ENCODE measurements at places on chromosomes 3 and 15. TPM values are rescaled to one million over a fixed set of nuclear protein-coding genes. Genes with fewer than 3 reads are reported as not detected.
A peak's percentile ranks its signal among the peaks of the same experiment; 100 is the strongest.

DNA sequence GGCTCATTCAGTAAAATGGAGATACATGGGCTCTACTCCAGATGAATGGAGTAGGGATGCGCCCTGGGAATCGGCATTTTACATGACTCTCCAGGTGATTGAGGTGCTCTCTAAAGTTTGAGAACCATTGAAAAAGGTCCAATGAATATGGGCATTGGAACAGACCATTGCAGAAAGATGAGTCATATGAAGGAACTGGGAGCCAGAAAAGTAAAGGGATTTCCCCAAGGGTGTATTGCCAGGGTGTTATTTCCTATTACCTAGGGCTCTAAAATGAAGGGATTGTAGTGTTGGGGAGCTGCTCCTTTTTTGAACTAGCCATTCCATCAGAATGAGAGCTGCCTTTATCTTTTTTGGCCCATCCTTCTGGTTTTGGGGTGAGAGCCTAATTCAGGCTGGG, 21.7 kb downstream of the CLDN11 start:
- H3K27me3 ChIP-seq: no peaks in the 10 kb centered on the region
- H3K4me3 ChIP-seq: no peak overlapping the region
- no peak for DNase-seq
- no peaks in the 10 kb centered on the region for H3K36me3 ChIP-seq

- no peaks in the 10 kb centered on the region for H3K36me3 ChIP-seq
- no peak overlapping the region for H3K27ac ChIP-seq
- H3K4me1 ChIP-seq: no peaks in the 10 kb centered on the region
- H3K27me3 ChIP-seq: no peaks in the 10 kb centered on the region
- DNase-seq: no peak
These were observed 215.7 kb upstream of the TMC3 start for GRCh38 chr15:81589671-81590070.

DNA sequence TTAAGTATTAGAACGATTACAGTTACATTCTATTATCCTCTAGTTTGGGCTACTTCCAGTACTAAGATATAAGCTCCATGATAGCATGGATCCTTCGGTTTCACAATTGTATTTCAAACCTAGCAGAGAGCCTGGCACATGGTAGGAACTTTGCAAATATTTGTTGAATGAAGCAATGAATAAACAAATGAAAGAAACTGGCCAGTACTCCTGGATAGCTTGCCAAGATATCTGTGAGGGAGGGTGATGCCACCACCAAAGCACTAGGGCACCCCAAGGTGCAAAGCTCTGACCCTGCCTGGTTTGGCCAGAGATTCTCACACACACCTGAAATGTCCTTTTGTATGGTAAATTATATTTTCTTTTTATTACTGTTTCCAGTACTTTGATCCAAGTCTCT, 44.3 kb upstream of the PLAAT1 start:
- H3K4me1 ChIP-seq: no peaks in the 10 kb centered on the region
- H3K36me3 ChIP-seq: no peaks in the 10 kb centered on the region
- H3K27me3 ChIP-seq: no peaks in the 10 kb centered on the region
- H3K4me3 ChIP-seq: no peak overlapping the region

GRCh38 chr3:172836390-172836997, 86.0 kb downstream of the ECT2 start:
- H3K36me3 ChIP-seq: no peaks in the 10 kb centered on the region
- H3K4me3 ChIP-seq: no peak overlapping the region
- no peak for DNase-seq

Gene PDE8A
- total RNA-seq: 19.4 TPM

DNA sequence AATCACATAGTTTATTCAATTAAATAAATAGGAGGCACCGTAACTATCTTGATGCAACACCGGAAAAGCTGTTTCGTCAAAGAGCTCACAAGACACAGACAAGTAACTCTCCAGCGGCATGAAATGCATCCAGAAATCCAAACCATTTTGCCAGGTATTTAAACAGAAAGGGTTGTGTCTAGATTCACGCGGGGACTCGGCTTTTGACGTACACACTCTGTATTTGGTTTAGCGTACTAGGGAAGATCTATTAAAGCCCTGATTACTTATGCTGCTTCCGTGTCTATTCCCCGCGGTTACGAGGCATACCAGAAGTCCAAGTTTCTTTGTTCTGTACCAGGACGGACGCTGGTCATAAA, 718 bp downstream of the BNIP2 start:
- H3K27me3 ChIP-seq: no peaks in the 10 kb centered on the region
- peaks cover 2% of the 10 kb centered on the region for H3K36me3 ChIP-seq
- DNase-seq: no peak
- H3K4me3 ChIP-seq: peak overlapping the region; percentile 98
- H3K4me1 ChIP-seq: peaks cover 52% of the 10 kb centered on the region

Gene A4GNT
- total RNA-seq: not detected

- H3K4me1 ChIP-seq: no peaks in the 10 kb centered on the region
- H3K27ac ChIP-seq: no peak overlapping the region
- no peaks in the 10 kb centered on the region for H3K36me3 ChIP-seq
- no peak overlapping the region for H3K4me3 ChIP-seq
- H3K27me3 ChIP-seq: no peaks in the 10 kb centered on the region
These were observed 286.0 kb upstream of the ZPLD1 start for GRCh38 chr3:102148598-102149337.

Gene SH3GL3
- 1.2 TPM for total RNA-seq

Gene LRRC49
- 3.6 TPM for total RNA-seq

Gene CDCP1
- total RNA-seq: 85.6 TPM

DNA sequence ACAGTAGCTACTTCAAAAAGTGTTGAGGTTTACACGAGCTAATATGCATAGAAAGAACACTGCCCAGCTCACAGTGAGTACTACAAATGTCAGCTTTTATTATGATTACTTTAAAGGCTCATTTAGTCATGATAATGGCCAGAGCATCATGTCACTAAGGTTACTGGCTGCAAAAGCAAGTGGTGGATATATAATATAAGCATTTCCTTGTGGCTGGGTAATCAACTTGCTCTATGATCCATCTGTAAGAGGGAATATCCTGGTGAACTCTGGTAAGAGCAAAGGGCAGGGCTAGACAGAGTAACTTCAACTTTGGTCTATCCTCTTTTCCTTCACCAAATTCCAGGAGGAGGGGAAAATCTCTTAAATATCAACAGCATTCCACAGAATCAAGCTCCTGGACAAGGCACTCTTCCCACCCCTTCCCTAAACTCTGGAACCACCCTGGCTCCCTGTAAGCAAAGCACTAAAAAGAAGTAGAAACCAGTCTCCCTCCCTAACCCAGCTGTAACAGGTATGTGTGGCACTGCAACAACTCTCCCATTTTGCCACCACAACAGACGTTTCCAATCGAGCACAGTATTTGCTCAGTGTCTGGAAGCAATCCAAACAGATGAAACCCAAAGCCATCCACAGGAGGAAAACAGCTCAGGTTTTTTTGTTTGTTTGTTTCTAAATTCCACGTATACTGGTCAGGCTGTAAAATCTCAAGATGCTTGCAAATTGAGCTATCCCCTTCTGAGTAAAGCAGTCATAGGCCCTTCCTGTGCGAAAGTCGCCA, 13.4 kb downstream of the B4GALT4 start:
- H3K4me3 ChIP-seq: no peak overlapping the region
- no peaks in the 10 kb centered on the region for H3K27me3 ChIP-seq
- no peak for DNase-seq
- H3K27ac ChIP-seq: no peak overlapping the region
- no peaks in the 10 kb centered on the region for H3K4me1 ChIP-seq

- H3K27me3 ChIP-seq: no peaks in the 10 kb centered on the region
- no peaks in the 10 kb centered on the region for H3K4me1 ChIP-seq
- DNase-seq: no peak
- H3K36me3 ChIP-seq: no peaks in the 10 kb centered on the region
- H3K4me3 ChIP-seq: no peak overlapping the region
- H3K27ac ChIP-seq: no peak overlapping the region
These were observed 403.5 kb downstream of the DIPK2A start for GRCh38 chr3:144375088-144375487.

DNA sequence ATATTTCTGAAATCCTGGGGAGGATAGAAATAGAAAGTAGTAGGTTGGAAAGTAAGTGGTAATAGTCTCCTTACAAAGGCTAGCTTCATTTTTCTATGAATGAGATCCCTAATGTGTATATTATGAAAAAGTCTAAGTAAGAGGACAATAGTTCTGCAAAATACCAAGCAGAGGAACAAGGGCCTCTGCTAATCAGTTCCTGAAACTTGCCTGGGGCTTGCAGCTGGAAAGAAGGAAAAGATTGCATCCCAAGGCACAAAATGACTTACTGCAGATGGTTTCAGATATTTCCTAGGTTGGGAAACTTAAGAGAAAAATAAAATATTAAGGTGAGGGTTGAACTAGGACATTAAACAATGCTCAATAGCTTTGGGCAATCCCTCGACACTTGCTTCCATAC, 293.6 kb downstream of the GAP43 start:
- no peak overlapping the region for H3K27ac ChIP-seq
- H3K36me3 ChIP-seq: no peaks in the 10 kb centered on the region
- H3K4me3 ChIP-seq: no peak overlapping the region
- no peaks in the 10 kb centered on the region for H3K4me1 ChIP-seq
- no peak for DNase-seq
- no peaks in the 10 kb centered on the region for H3K27me3 ChIP-seq

DNA sequence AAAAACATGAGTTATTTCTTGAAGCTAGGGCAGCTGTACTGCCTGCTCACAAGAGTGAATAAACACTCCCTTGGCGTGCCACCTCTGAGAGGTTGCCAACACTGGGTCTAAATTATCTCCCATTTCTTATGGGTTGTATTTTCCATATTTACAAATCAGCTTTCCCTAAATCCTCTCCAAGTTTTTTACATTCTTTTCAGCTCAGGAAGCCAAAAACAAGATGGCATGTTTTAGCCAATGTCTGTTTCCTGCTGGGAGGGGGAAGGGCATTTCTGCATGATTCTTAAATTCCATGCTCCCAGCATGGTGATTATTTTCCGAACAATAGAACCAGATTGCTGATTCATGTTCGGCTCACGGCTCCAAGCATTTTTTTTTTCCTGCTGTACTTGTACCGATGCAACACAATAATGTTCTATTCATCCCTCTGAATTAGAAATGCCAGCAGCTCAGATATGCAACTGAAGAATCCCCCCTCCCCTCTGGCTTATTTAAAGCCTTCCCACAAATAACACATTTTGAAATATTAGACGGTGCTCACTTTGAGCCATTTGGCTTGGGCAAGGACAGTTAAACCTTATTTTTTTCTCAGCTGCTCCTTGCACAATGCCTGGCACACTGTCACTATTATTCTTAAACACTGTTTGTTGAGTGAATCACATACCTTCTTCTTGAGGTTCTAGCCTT, 252.5 kb downstream of the THRB start:
- no peaks in the 10 kb centered on the region for H3K27me3 ChIP-seq
- DNase-seq: no peak
- H3K27ac ChIP-seq: peak overlapping the region; percentile 57
- no peaks in the 10 kb centered on the region for H3K36me3 ChIP-seq
- no peak overlapping the region for H3K4me3 ChIP-seq

- H3K4me3 ChIP-seq: no peak overlapping the region
- no peaks in the 10 kb centered on the region for H3K27me3 ChIP-seq
- no peaks in the 10 kb centered on the region for H3K36me3 ChIP-seq
- peak overlapping the region; percentile 64 for H3K27ac ChIP-seq
- no peak for DNase-seq
These were observed 117.3 kb downstream of the XXYLT1 start for GRCh38 chr3:195153653-195154052.

GRCh38 chr3:54641226-54642014, 286.4 kb downstream of the LRTM1 start:
- H3K27me3 ChIP-seq: no peaks in the 10 kb centered on the region
- no peak overlapping the region for H3K27ac ChIP-seq
- no peaks in the 10 kb centered on the region for H3K4me1 ChIP-seq
- H3K4me3 ChIP-seq: no peak overlapping the region

Gene P2RY1
- 23.5 TPM for total RNA-seq

DNA sequence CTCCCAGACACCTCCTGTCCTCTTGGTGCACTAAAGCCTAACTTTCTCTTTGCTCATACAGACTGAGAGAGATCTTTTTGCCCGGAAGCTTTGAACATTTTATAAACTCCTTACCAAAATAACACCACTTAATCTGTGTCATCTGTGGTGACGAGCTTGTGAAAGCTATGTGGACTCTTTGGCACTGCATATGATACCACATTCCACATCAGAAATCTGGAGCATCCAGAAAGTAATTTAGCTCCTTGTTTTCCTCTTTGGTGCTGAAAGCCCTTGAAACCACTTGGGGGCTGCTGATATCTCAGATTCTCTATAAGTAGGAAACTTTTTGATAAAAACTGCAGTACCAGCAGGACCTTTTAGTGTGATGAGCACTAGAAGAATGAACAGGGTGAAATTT, 128.3 kb downstream of the ALCAM start:
- no peaks in the 10 kb centered on the region for H3K36me3 ChIP-seq
- no peak for DNase-seq
- no peaks in the 10 kb centered on the region for H3K27me3 ChIP-seq
- no peak overlapping the region for H3K4me3 ChIP-seq
- H3K4me1 ChIP-seq: no peaks in the 10 kb centered on the region

Gene C3orf20
- total RNA-seq: not detected

Gene SERPINI2
- total RNA-seq: not detected

GRCh38 chr3:194212845-194213331, 76.9 kb downstream of the HES1 start:
- H3K4me1 ChIP-seq: peaks cover 13% of the 10 kb centered on the region
- no peak overlapping the region for H3K27ac ChIP-seq
- H3K27me3 ChIP-seq: no peaks in the 10 kb centered on the region
- no peak overlapping the region for H3K4me3 ChIP-seq

Gene CKMT1B
- 45.3 TPM for total RNA-seq

Gene KNG1
- 0.44 TPM for total RNA-seq

Gene CCR3
- 1.5 TPM for total RNA-seq

Gene GRM7
- total RNA-seq: 0.21 TPM

Gene OIP5
- total RNA-seq: not detected

DNA sequence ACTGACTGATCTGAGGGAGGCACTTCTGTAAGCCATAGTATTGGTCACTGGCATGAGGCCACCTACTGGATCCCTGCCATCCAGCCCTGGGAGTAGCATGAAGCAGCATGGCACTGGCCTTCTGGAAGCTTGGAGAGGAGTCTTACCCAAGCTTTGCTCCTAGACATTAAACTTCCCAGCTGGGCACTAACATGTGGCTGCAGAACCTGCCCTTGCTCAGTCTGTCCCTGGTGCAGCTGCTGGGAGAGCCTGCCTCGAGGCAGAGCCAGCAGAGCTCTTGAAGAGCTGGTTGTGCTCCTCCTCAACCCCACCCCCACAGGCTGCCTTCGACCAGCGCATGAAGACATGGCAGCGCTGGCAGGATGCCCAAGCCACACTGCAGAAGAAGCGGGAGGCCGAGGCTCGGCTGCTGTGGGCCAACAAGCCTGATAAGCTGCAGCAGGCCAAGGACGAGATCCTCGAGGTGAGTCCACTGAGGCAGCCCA, 17.1 kb upstream of the SNX22 start:
- H3K27ac ChIP-seq: no peak overlapping the region
- H3K27me3 ChIP-seq: no peaks in the 10 kb centered on the region
- no peak for DNase-seq
- H3K4me1 ChIP-seq: no peaks in the 10 kb centered on the region
- peaks cover 96% of the 10 kb centered on the region for H3K36me3 ChIP-seq
- no peak overlapping the region for H3K4me3 ChIP-seq

- no peaks in the 10 kb centered on the region for H3K4me1 ChIP-seq
- DNase-seq: no peak
- no peak overlapping the region for H3K27ac ChIP-seq
These were observed 23.2 kb upstream of the SRPRB start for GRCh38 chr3:133782454-133782853.

Data from suprapubic skin (tissue), 4 donors.